Activated CD4-positive, alpha-beta memory T cell treated with anti-CD3 and anti-CD28 coated beads, Interleukin-2, amount 10 ng/mL, durations not matched to agents 7 days and 5 days (primary cell): ENCODE measurements at places on chromosomes 16 and 17.

DNA sequence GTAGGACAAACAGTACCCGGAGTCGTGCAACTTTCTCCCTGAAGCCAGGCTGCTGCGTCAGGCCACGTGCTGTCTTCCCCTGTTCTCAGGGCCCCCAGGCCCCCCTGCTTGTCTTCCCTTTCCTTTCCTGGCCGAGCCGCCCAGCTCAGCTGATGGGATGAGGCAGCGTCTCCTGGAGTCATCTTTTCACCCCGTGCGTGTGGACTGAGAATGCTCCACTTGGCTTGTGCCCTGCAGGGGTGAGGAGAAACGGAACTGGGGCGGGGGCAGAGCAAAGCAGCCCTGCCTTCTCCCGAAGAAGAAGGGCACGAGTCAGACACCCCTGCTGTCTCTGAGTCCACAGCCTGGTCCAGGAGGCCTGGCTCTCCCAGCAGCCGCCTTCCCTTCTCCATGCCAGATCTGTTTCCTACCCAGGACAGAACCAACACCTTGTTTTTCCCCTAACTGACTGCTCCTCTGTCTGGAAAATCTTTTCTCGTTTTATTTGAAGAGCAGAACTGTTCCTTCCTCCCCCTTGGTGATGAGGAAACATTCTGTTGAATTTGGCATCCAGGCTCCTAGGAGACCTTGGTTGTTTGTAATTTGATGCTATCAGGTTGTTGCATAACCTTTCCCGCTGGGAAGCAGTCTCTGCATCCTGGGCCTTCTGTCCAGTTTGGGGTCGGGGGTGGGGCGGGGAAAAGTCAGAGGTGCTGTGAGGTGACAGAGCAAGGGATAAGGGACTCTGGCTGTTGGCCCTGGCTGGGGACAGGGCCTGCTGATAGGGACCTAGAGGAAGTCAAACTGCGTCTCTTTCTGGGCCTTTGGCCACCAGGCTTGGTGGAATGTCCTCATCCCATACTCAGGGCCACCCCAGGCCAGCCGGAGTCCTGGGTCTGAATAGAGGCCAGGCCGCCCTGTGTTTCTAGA, 78.8 kb downstream of the WIPI1 start:
- no peak for DNase-seq

- DNase-seq = no peak
Observed at GRCh38 chr17:73976676-73977521, 226.6 kb upstream of the RPL38 start.

DNA sequence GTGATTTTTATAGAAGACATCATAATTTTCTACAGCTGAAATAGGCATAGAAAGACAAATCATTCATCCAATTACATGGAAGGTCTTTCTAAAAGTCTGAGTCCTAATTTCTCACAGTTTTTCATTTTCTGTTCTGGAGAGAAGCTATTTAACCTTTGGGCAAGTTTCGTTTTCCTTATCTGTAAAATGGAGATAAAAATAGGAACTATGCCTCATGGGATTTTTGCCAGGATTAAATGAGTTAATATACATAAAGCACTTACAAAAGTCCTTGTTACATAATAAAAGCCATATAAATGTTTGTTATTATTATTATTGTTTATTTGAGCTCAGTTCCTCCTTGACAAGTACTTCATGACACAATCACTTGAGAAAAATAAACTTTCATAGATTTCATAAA, 121.4 kb downstream of the SKAP1 start:
- no peak for DNase-seq

DNA sequence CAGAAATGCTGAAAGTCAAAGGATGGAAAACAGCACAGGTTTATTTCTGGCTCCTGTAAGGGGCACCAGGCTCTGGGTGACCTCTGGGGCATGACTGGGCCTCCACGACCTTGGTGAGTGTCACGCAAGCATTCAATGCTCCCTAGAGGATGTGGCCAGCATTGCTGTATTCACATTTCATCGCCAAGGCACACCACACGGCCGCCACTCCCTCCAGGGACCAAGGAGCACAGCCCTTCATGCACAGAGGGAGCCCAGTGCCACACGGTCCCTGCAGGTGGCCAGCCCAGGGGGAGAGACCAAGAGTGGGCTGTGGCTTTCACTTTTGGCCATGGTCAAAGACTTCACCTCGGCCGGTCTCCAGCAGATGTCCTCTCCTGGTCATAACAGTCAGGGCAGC, 137.4 kb upstream of the TNRC6C start:
- DNase-seq = no peak

DNA sequence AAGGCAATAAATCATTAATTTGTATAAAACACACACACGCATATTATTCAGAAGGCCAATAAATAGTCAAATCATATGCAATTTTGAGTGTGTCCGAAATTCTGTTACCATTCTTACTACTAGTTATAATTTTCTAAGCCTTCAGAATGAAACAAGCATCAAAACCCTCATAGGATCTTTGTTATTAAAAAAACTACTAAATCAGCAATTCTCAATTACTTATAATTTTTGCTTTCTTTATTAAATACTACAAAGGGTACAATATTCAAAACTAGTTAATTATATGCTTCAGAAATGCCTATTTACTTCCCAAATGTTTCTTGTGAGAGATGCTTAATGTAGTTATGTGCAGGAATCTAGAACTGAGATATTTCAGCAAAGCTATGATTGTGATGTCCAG, 413.1 kb upstream of the KIF2B start:
- DNase-seq = no peak

GRCh38 chr16:85082173-85083050, 29.9 kb downstream of the CIBAR2 start:
- DNase-seq = no peak

- no peak for DNase-seq
Observed at GRCh38 chr17:81419319-81419885, 24.1 kb downstream of the BAHCC1 start.

DNA sequence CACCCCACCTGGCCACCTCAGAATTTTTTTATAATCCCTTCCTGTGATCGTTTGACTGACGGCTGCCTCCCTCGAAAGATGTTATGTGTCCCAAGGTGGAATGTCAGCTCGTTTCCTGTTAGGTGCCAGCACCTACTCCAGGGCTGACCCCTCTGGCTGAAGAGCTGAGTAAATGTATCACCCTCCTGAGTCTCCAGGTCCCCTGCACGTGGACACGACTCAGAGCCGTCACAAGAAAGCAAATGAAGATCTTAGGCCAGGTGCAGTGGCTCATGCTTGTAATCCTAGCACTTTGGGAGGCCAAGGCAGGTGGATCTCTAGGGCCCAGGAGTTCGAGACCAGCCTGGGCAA, 273.2 kb downstream of the C16orf95 start:
- no peak for DNase-seq

DNA sequence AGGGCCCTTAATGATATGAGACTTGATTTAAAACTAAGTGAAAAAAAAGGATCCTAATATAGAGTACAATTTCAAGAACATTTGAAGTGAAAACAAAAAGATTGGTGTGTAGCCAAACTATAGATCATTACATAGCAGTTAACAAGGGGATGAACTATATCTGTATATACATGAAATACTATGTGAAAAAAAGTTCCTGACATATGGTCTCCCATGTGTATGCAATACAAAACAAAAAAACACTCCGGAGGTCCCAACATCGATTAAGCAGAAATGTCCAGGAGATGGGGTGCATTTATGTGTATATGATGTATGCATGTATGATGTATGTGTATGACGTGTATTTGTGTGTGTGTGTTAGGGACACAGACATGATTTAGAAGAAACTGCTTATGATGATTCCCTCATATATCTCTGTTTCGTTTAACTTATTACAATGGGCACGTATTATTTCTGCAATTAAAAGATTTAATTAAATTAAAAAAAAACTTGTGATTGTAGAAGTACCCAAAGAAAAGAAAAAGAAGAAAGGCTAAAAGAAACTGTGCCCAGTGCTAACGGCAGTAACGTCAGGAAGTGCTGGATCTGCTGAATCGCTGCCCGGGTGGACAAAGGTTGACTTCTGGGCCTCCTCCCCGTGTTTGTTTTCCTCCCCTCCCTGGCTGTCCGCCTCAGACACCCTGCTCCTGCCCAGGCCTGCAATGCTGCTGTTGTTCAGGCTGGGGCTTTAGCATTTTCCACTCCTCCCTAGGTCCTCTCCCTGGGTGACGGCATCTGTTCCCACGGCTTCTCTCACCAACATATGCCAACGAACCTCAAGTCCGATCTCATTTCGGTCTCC, 36.9 kb downstream of the TBX4 start:
- no peak for DNase-seq

DNA sequence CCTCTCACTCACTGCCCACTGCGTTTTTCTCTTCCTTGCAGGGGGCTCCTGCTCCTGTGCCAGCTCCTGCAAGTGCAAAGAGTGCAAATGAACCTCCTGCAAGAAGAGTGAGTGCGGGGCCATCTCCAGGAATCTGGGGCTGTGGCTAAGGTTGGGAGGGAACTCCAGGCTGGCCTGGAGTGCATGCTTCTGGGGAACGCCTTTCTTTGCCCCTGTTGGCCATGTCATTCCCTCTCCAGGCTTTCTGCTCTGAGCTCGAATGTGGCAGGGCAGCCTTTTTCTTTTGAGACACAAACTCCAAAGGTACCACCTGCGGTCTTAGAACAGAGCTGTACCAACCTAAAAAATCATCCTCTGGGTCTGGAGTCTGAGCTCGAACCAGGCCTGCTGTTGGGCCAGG, 7.4 kb upstream of the MT1E start:
- no peak for DNase-seq

- no peak for DNase-seq
Observed at GRCh38 chr16:72753881-72754280, 294.0 kb downstream of the ZFHX3 start.

DNA sequence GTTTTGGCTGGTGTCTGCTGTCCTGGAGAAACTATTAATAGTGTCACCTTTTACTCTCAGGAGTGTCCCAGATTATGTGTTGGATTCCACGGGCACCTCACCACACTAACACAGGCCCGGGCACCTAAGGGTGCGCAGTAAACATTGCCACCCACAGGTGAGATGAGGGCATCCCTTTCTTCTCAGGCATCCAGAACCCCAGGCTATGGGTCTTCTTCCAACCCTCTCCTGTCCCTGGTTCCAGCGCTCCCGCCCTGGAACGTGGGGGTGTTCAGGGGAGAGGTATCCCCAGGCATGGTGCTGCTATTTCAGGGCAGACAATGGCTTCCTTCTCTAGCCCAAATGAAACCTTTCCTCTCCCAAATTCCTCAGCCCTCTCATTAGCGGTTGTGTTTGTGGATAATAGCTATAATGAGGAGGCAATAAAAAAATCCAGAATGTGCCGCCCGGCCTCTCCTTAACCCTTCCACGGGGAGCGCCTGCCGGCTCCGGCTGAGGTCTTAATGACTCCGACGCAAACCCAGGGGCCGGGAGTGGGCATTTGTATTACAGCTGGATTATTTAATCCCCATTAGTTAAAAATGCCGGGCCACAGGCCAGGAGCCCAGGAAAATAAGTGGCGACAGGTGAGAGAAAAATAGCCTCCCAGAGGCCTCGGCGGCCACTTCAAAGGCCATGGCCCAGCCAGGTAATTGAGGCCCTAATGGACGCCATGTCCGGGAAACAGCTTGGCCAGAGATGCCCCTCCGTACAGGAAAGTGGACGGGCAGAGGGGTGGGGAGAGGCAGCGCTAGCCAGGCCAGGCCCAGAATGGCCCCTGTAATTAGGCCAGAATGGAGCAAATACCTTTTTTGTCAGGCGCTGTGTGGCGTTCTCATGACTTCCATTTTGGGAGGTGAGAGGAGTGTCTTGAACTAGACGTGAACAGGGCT, 102.8 kb downstream of the IRX5 start:
- no peak for DNase-seq

DNA sequence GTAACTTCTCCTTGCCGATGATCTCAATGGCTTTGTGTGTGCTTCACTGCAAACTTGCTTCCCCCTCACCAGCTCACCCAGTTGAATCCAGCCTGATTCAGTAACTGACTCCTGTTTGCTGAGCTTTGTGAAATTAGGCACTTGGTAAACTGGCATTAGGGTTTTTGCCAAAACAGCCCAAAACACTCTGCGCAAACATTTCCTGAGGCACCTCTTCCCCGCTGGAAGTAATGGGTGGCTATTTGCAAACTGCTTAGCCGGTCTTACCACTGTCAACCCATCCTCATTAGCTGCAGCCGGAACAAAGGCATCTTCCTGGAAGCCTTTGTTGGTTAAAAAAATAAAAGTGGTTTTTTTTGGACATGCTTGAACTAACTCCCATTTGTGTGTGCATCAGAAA, 353.2 kb downstream of the MAF start:
- DNase-seq = no peak

DNA sequence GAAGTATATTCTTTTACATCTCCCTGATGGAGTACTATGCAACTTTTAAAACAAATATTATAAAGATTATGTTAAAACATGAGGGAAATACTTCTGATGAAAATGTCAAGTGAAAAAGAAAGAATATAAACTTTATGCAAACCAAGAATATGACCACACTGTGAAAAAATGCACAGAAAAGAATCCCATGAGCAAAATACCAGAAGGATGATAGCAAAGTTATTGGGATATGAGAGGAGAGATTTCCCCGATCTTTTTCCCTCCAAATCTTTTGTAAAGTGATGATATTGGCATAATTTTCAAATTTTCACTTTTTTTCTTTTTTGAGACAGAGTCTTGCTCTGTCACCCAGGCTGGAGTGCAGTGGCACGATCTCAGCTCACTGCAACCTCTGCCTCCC, 36.6 kb upstream of the SMURF2 start:
- no peak for DNase-seq

- DNase-seq = no peak
Observed at GRCh38 chr16:60729051-60729450, 1307.2 kb downstream of the CDH8 start.

- no peak for DNase-seq
Observed at GRCh38 chr17:46108550-46109110, 84.6 kb downstream of the KANSL1 start.

DNA sequence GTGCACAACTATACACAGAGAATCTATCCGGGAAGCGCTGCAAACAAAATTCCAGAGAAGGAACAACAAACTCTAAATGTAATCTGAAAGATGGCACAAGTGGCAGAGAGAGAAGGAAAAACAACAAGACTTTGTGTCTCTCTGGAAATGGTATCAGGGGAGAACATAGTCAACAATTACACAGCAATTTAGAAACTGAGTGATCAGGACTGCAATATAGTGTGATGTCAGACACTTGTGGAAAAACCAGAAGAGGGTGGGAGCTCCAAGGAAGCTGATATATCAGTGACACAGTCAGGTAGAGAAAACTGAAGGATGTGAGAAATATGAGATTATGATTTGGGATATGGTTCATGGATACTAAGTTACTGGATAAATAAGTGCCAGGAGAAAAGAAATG, 8.2 kb downstream of the ZNF19 start:
- DNase-seq = no peak

GRCh38 chr17:16123531-16123930, 91.8 kb downstream of the NCOR1 start:
- DNase-seq = no peak

DNA sequence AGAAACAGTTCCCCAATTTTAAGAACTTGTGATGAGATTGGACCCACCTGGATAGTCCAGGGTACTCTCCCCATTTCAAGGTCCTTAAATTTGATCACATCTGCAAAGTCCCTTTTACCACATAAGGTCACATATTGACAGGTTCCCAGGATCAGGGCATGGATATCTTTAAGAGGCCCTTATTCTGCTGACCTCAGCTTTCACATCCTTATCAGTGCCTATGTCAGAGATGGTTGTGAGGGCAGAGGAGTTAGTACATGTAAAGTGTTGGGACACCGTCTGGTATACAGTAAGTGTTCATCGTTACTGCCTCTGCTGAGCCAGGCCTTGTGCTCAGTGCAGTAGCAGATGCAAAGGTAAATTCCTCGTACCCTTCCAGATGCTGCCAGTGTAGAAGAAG, 375.4 kb upstream of the ASIC2 start:
- no peak for DNase-seq

- DNase-seq = peak; percentile 87
Observed at GRCh38 chr17:80720610-80721577, 176.3 kb downstream of the RPTOR start.

GRCh38 chr17:61335105-61335844, 64.4 kb upstream of the TBX2 start:
- DNase-seq = no peak
